ENCODE measurements at places on chromosomes 2 and 18.

- no peak for DNase-seq
Observed at GRCh38 chr2:144509001-144509878, 10.7 kb downstream of the ZEB2 start.

- DNase-seq: no peak
Observed at GRCh38 chr2:239880396-239880795, 144.7 kb downstream of the NDUFA10 start.

DNA sequence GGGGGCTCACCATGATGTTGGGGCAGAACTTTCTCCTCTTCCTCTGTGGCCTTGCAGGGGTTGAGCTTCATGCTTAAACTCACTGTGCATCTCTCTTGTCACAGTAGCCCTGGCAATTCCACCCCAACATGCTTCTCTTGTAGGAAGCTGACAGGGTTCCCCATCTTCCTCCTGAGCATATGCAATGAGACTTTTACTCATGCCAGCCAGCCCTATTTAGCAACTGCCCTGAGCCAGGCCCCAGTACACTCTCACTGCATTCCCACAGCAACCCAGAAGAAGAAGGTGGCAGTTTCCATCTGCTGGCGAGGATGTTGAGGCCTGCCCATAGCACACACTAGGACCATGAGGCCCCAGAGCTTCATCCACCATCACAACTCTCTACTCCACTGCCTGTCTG lies 72.2 kb upstream of the TEX51 start:
- no peak for DNase-seq

GRCh38 chr2:177174486-177174885 lies 38.1 kb upstream of the HNRNPA3 start:
- DNase-seq: no peak

GRCh38 chr18:48612917-48613316 lies 74.1 kb downstream of the CTIF start:
- no peak for DNase-seq

DNA sequence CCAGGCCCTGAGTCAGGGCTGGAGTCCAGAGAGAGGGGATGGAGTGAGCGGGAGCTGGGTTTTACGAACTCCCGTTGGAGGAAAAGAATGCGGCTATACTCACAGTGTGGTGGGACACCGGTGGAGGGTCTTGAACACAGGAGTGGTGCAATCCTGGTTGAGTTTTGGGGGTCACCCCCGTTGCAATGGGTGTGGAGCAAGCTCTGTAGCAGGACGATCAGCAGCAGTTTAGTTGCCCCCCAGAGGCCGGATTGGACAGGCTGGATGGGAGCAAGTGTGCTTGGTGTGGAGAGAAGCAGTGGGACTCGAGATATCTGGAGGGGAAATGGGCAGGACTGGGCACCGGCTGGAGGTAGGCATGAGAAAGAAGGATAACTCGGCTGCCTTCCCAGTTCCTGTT lies 72.3 kb upstream of the TWIST2 start:
- DNase-seq: no peak

DNA sequence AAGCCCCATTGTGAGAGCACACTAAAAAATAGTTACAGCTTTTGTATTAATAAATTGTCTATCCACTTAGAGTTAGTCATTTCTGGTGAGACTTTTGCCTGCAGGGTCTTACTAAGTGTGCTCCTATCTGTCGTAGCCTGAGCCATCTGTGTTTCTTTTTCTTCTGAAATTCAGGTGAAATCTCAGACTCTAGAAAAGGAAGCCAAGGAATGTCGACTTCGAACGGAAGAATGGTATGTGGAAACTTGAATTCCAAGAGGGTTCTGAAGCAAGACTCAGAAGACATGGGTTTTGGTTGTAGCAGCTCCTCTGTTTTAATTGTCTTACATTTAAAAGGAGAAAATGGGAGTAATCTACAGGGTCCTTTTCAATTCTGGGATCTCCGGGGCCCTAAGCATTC lies 70.0 kb upstream of the STON1 start:
- no peak for DNase-seq

DNA sequence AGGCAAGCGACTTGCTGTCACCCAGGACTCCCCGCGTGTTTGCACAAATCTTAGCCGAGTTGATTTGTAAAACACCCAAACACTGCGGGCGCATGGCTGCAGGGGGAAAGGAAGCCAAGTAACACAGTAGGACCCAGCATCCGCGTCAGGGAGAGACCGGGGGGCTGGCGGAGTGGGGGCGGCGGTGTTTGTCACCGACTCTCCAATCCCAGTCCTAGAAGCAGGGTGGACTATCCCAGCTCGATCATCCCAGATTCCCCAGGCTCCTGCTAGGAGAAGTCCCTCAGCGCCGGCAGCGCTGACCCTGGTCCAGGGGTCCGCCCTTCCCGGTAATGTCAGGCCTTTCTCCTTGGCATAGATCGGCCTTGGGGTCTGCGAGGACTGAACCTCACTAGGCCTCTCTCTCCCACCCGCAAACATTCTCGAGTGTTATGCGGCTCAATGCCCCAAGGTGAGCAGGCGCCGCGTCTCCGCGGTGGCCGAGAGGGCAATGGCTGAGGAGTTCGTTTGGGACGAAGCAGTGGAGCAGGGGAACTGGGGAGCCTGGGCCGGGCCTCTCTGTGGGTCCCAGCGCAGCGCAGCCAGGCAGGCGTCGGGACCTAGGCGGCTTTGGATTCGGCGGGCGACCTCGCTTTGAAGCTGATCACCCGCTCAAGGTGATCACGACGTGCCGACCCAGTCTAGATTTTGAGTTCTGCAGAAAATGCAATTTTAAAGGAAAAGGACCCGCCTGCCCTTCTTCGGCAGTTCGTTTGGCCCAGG lies 1.5 kb upstream of the GDF7 start:
- no peak for DNase-seq

- DNase-seq: no peak
Observed at GRCh38 chr2:19911808-19912509, 10.2 kb upstream of the TTC32 start.

- no peak for DNase-seq
Observed at GRCh38 chr2:128765811-128766210, 447.1 kb upstream of the HS6ST1 start.

GRCh38 chr2:67752969-67753368 lies 309.8 kb downstream of the C1D start:
- no peak for DNase-seq

DNA sequence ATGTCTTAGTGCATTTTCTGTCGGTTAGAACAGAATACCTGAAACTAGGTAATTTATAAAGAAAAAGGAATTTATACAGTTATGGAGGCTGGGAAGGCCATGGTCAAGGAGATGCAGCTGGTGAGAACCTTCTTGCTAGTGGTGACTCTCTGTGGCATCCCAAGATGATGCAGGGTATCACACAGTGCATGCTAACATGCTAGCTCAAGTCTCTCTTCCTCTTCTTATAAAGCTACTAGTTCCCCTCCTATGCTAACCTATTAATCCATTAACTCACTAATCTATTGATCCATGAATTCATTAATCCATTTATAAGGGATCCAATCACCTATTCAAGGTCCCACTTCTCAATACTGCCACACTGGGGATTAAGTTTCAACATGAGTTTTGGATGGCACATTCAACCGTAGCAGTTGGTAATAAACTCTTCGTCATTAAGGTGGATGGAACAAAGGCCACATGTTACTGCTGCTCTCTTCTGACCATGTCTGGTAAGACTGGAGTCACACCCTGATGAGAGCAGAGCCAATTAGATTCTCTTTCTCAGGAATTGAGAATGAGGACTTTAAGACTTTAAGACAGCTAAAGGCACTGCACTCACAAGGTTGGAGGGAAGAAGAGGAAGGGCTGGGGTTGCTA lies 211.6 kb upstream of the SMAD7 start:
- DNase-seq: no peak

DNA sequence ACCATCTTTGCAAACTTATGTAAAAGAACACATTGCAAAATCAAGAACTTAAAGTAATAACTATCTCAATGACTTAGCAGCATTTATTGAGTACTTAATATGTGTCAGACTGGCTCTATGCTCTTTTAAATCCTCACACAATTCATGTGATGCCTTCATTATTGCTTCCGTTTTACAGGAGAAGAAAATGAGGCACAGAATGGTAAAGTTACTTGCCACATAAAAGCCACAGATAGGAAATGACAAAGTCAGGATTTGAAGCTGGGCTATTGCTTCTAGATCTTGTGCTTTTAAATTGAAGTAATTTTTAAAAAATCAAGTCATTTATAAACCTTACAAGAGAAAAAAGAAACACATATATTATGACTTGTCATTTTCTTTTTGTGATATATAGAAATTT lies 174.2 kb downstream of the WDR7 start:
- no peak for DNase-seq

DNA sequence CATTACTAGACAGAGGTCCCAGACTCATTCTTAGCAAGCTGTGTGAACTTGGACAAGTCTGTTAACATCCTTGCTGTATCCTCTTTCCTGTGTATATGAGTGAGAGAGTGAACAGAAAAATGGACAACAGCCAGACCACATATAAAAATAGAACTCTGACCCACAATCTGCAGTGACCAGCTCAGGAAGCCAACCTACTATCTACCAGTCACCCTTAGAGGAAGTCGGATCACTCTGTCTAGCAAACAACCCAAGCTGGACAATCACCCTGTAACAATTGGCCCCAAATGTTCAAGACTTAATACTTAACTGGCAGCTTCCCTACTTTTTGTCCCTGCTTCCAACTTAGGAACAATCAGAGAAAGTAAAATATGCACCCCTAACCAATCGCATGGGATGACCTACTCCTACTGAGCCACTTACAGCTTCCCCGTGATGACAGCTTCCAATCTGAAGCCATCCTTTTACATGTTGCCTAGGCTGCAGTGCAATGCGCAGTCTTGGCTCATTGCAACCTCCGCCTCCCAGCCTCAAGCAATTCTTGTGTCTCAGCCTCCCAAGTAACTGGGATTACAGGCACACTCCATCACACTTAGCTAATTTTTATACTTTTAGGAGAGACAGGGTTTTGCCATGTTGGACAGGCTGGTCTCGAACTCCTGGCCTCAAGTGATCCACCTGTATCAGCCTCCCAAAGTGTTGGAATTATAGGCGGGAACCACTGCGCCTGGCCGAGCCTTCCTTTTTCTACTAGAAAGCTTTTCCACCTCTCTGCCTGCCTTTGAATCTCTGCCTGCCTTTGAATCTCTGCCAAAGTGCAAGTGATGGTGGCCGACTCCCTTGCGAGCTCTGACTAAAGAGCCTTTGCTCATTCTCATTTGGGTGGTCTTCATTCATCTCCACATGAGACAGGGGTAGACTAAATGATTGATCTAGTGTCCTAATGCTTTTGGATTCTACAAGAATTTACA lies 158.3 kb upstream of the NDUFV2 start:
- no peak for DNase-seq

DNA sequence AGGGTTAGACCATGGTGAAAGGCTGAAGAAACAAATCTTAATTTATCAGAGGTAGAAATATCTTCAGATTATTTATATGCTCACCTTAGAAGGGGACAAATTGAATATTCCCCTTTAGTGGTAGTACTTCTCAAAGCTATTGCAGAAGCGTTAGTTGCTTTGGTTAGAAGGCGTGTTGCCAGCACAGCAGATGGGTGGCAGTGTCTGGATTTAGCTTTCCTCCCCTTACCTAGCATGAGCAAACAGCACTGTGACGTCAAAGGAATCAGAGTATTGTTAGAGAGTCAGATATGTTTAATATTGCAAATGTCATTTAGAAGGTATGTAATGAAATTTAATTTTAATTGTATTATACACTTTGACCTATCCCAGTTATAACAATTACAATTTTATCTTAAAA lies 27.2 kb upstream of the GALR1 start:
- no peak for DNase-seq

GRCh38 chr2:99420031-99420430 lies 69.8 kb downstream of the REV1 start:
- DNase-seq: no peak

DNA sequence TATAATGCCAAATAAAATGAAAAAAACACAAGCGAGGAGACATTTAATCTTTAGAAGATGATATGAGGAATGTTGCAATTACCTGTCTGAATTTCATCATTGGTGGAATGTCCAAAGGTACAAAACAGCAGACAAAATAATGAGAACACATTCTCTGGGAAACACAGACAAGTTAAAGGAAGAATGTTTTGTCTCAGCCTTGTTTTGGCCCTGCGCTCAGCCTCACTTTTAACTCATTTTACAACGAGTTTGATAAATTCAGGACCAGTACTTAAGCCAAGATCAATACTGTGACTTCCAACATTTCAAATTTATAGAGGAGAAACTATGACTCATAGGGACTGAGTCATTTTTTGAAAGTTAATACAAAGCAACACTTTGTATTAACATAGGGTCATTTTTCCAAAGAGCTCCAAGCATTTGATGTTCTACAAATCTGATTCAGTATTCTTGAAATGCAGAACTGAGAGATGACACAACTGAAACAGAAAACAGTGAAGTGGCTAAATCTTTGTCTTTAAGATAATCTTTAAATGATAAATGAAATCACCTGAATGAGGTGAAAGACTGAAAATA lies 833.2 kb upstream of the CHAC2 start:
- no peak for DNase-seq

- no peak for DNase-seq
Observed at GRCh38 chr2:7437716-7438632, 520.8 kb downstream of the RNF144A start.

DNA sequence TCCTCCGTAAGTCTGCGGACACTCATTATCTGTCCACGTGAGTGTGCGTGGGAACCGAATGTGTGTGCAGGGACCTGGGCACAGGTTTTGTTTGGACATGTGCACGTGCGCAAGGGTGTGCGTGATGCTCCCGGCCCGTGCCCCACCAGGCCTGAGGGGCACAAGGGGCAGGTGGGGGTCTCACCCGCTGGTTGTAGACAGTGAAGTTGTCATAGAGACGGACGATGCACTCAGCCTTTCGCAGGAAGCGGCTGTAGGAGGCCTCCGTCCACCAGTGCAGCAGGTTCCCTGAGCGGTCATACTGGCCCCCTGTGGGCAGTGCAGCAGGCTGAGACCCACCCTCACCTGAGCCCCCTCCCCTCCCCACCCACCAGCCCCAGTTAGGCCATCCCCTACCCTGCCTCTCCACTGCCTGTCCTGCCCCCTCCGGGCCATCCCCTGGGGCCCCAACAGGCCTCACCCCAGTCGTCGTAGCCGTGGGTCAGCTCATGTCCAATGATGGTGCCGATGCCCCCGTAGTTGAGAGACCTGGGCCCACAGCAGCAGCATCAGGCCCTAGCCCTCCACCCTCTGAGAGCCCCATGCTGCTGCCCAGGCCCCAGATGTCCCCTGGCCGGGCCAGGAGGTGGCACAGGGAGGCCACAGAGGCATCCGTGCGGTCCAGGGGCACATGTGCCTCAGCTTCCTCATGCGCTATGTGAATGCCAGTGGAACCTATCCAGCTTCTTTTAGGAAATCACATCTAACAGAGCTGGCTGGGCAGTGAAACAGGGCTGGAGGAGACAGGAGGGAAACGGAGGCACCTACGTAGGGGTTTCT lies 6.1 kb downstream of the ECEL1 start:
- no peak for DNase-seq

- DNase-seq: peak; percentile 60
Observed at GRCh38 chr2:43221763-43222474, 4.5 kb downstream of the ZFP36L2 start.

DNA sequence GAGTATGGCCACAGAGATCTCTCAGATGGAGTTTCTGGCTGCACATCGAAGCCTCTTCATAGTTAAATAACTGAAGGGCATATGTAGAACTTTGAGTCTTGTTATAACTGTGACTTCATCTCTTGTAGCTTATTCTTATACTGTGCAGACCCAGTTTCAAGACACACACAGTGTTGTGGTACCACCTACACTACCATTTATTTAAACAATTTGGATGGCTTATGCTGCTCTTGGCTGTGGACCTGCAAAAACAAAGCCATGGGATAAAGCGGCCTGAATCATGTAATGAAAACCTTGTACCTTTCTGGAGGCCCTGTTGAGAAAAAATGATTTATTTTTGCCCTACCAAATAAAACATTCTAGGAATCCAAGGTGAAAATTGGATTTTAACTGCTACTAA lies 262.8 kb upstream of the RASGRP3 start:
- no peak for DNase-seq

Data from CD4-positive, alpha-beta T cell treated with Interleukin-6 at 100 ng/mL for 8 hours (primary cell).